ENCODE measurements at places on chromosomes 1 and 21.
A peak's percentile ranks its signal among the peaks of the same experiment; 100 is the strongest.

DNA sequence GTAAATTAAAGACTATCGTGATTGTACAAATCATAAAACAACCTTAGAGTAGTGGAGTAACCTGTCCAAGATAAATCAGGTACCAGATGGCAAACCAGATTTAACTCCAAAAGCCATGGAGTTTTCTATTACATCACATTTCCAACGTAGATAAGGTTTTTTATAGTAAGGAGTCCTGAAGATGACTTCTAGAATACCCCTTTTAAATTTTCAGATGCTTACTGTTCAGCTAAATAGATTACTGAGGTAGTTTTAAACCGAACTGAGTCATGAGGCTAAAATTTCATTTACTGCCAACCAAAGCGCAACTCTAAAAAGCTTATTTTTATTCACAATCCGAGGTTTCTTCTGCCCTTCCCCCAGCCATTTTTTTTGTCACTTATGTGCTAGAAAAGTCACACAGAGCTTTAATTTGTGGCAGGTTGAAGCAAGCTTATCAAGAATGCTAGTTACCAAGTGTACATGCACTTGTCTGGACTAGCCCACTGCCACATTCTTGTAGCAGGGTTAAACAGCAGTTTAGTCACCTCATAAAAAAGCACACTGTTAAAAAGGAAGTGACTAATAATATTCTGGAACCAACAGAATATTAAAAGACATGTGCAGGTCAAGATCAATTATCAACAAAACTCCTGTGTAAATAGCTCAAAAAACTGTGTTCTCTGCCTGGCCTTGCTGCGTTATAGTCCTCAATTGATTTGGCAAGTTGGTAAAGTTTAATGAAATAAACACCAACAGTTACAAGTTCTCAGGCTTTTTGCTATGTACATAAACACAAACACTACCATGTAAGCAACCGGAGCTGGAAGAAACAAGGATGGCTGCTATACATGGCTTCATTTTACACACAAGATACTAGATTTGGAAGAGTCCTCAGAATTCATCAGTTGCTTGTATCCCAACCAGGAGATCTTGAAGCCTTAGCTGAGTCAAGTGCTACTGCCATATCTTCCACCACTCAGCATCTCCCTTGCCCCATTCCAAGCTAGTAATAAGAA, 180.3 kb upstream of the DMRTA2 start:
- no peak for DNase-seq

DNA sequence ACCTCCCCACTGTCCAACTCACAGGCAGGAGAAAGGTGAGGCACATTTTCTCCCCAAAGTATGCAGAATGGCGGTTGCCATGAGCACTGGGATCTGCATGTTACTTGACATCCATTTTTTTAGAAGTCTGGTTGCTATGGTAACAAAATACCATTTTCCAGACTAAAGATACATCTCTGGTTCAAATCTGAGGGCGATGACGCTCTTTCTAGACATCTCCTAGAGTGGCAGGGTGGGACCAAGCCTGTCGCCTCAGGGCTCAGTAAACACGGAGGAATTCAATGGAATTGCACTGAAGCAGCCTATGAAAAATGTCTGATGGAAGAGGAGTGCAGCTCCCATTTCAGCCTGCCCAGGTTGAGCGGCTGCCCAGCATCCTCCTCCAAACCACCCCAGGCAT, 21.5 kb upstream of the FAM43B start:
- peak; percentile 2 for DNase-seq

DNA sequence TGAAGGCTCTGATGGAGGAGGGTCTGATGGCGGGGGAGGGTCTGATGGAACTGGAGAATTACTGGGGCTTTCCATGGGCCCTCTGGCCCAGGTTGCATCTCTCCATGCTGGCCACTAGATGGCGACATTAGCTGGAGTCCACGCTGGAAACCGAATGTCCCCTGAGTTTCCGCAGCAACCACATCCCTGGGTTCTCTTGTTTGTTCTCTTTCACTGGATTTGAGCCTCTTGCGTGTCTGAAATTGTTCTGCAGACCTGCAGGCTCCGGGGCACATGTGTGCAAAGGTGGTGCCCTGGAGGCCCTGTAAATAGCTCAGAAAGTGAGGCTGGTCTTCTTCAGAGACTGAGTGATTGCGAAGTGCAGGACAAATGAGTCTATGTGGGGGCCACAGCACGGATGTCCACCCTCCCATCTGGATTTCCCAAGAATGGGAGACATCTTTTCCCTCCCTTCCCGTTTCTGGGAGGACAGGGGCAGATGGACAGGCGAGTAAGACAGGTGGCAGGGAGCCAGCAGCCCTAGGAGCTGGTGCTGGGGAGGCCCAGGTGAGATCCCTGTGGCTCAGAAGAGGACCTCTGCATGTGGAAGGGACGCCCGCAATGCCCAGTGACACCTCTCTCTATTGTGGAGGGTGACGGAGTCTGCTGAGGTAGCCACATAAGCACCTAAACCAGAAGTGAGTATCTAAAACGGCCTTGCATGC, 73.2 kb upstream of the ABCG1 start:
- peak; percentile 50 for DNase-seq

DNA sequence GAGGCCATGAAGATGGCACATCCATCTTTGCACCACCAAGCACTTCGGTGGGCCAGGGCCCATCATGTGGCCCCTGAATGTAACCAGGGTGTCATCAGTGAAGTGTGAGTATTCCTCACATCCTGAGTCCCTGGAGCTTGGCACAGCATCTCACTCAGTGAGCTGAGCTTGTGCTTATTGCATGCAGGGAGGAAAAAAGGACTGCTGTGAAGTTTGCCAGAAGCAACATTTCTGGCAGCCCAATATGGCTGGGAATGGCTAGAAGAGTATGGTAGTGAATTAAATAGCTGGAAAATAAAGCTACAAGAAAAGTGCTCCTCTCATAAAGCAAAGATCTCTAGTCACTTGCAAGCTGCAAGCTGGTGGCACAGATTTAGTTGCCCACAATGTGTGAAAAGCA, 109.3 kb downstream of the TNFSF18 start:
- DNase-seq = peak; percentile 35

Data from hippocampal formation (tissue), 2 donors.